ENCODE measurements at places on chromosomes 2 and 18. TPM values are rescaled to one million over a fixed set of nuclear protein-coding genes. Genes with fewer than 3 reads are reported as not detected.

DNA sequence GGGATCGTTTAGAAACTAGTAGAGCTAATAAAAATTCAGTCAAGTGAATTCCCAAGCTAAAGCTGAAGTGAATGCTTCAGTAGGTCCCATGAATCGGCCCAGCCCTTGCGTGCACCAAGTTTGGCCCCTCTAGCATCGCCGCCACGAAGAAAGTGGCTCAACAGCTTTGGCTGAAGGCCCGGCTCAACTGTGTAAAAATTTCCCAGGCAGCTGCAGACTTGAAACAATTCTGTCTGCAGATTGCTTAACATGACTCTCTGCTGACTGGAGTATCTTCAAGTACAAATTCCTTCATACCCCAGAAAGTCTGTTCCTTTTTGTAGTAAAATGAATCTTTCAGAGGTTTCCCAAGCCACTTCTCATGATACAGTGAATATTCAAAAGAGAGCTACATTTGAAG is 32.7 kb downstream of the ALMS1 start:
- H3K27me3 ChIP-seq: no peaks in the 10 kb centered on the region
- H3K27ac ChIP-seq: no peak overlapping the region
- no peaks in the 10 kb centered on the region for H3K36me3 ChIP-seq
- no peak overlapping the region for H3K4me3 ChIP-seq
- no peak for DNase-seq

DNA sequence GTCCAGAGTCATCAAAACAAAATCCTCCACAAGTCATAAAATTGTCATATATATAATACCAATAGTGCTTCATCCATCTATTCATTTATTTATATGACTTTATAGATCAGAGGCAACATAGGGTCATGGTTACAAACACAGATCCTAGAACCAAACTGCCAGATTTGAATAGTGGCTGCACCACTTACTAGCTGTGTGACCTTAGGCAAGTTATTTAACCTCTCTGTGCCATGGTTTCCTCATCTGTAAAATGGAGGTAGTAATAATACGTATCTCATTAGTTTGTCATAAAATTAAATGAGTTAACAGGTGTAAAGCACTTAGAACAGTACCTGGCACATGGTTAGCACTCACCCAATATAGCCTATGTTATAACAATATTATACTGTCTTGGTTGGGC is 58.9 kb upstream of the BZW1 start:
- H3K27ac ChIP-seq: no peak overlapping the region
- DNase-seq: no peak
- H3K27me3 ChIP-seq: no peaks in the 10 kb centered on the region
- peaks cover 21% of the 10 kb centered on the region for H3K4me1 ChIP-seq
- H3K4me3 ChIP-seq: no peak overlapping the region

DNA sequence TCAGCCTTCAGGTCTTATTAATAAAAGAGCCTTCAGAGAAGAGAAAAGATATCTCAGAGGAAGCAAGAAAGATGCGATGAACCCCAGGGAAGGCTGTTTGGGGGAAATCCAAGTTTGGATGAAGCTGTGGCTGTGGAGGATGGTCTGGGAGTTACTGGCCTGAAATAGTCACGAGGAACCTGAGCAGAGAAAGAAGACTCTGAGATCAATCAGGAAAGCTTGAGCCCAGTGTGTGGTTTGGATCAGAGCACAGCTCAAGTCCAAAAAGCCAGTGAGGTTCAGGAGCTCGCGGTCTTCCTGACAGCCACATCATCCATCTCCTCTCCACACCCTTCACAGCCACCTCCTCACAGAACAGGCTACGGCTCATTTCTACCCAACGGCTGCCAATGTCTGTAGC is 87.4 kb upstream of the SERPINE2 start:
- no peak overlapping the region for H3K27ac ChIP-seq
- DNase-seq: no peak
- no peaks in the 10 kb centered on the region for H3K4me1 ChIP-seq

GRCh38 chr2:118936936-118937335 is 5.1 kb upstream of the MARCO start:
- H3K27me3 ChIP-seq: no peaks in the 10 kb centered on the region
- DNase-seq: no peak
- no peak overlapping the region for H3K4me3 ChIP-seq
- no peaks in the 10 kb centered on the region for H3K36me3 ChIP-seq
- H3K4me1 ChIP-seq: no peaks in the 10 kb centered on the region
- no peak overlapping the region for H3K27ac ChIP-seq

HOXD8 gene
- total RNA-seq: 1.2 TPM

YIPF4 gene
- total RNA-seq: 15.0 TPM

REG3A gene
- not detected for total RNA-seq

MFF gene
- total RNA-seq: 83.9 TPM

SAP130 gene
- 9.5 TPM for total RNA-seq

Data from esophagus squamous epithelium (tissue), 5 donors.